ENCODE measurements at places on chromosomes 7 and 10. TPM values are rescaled to one million over a fixed set of nuclear protein-coding genes. Genes with fewer than 3 reads are reported as not detected.

GRCh38 chr10:28367413-28367812 is 64.5 kb upstream of the MPP7 start:
- no peak for DNase-seq

GRCh38 chr7:6644728-6645127 is 7.6 kb downstream of the ZNF316 start:
- DNase-seq: no peak

DNA sequence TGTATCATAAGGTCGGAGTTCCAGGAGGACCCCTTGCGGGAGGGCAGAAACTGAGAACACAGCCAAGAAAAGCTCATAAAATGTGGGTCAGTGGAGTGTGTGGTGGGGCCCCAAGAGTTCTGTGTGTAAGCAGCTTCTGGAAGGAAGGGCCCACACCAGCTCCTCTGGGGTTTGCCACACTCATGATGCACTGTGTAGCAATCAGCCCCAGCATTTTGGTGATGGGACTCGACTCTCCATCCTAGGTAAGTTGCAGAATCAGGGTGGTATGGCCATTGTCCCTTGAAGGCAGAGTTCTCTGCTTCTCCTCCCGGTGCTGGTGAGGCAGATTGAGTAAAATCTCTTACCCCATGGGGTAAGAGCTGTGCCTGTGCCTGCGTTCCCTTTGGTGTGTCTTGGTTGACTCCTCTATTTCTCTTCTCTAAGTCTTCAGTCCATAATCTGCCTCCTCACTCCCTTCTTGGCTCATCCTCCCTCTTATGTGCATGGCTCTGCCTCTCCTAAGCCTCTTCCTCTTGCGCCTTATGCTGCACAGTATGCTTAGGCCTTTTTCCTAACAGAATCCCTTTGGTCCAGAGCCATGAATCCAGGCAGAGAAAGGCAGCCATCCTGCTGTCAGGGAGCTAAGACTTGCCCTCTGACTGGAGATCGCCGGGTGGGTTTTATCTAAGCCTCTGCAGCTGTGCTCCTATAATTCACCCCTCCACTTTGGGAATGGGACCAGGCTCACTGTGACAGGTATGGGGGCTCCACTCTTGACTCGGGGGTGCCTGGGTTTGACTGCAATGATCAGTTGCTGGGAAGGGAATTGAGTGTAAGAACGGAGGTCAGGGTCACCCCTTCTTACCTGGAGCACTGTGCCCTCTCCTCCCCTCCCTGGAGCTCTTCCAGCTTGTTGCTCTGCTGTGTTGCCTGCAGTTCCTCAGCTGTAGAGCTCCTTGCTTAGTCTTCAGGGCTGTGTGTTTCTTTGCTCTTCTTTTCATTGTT is 17.8 kb downstream of the PRSS2 start:
- DNase-seq: no peak

- DNase-seq: no peak
Observed at GRCh38 chr10:49144058-49144720, 10.4 kb upstream of the FAM170B start.

UCMA gene
- not detected for total RNA-seq

Measured in A172 (cell line).